ENCODE measurements at places on chromosomes 6 and 20. TPM values are rescaled to one million over a fixed set of nuclear protein-coding genes. Genes with fewer than 3 reads are reported as not detected.

DNA sequence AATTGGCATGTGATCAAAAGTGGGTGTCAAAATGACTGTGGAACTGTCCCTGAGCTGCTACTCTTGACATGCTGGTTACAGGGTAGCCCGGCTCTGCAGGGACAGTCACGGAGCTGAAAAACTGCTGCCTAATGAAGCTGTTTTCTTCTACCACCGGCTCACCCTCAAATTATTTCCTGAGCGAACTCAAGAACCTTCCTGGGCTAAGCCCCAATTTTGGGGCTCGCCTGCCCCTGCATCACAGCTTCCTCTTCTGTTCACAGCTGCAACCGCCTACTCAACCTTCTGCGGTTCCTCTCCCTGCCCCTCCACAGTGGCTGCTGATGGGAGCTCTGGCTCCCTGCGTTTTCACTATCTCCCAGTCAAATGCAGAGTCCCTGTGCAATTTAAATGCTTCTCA is 110.8 kb upstream of the MLN start:
- no peak for DNase-seq

The HMGCLL1 gene
- total RNA-seq, result 0.24 TPM

DNA sequence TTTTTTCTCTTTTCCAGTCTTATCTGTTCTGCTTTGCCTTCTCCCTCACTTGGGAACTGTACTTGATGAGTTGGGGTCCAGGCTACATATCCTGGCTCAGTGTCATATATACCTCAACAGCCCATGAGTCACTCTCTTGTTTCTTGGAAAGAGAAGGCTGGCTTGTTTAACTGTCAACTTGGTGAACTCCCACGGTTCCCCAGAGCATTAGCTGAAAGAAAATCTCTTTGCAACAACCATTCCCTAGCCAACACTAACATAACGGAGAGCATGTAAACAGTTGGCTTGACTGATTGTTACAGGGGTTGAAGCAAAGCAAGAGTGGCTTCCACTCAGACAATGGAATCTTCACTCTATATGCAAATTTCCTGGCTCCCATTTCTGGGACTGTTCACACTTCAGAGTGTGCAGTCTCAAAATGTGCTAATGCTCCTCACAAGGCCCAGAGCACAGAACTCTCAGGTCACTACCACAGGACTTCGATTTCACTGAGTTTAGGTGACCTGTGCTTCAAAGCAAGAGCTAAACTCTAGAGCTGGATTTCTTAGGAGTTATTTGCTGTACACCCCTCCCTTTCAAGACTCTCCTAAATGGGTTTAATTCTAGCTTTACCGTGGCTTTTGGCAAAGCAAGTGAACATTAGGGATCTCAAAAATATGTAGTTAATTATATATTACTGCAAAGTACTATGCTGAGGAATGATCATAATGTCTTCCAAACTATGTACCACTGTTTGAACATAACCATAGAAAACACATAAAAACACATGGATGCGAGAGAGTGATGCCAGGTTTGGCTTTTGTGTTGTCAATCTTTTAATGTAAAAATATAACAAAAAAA is 609.8 kb downstream of the RFPL4B start:
- DNase-seq, result no peak

DNA sequence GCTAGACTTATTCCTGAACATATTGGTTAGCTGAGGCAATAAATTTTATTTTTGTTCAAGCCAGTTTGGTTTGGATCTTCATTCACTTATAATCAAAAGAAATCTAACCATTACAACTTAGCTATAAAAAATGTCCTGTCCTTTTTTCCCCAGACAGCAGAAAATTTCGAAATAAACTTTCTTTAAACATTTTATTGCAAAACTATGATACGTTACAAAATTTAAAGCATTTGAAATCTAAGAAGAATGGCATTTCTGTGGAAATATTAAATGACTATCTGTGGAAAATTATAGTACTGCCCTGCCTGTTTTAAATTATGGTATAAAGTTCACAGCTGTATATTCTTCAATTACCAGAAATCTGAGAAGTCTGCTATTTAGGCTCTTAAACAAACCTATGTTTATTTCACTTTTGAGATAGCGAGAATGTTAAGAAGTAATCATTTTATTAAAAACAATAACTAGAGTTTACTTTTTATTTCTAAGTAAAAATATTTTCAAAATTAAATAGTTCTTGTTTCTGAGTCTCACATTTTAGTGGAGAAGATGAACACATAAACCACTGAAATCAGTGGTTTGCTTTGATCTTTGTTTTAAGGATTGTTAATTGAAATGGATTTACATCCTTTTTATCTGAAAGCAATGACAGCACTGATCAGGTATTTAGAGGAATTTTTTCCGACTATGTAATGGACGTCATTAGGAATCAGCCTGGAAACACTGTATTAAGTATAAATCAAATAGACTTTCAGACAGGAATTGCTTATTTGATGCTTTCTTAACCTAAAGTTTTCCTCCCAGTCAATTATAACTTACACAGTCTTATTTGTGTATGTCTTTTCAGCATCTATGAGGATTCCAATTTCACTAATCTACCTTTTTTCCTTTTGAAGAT is 553.7 kb downstream of the COL12A1 start:
- no peak for DNase-seq
